ENCODE measurements at places on chromosomes 7 and 10.

GRCh38 chr10:16384021-16384420, 52.8 kb upstream of the PTER start:
- DNase-seq = no peak

DNA sequence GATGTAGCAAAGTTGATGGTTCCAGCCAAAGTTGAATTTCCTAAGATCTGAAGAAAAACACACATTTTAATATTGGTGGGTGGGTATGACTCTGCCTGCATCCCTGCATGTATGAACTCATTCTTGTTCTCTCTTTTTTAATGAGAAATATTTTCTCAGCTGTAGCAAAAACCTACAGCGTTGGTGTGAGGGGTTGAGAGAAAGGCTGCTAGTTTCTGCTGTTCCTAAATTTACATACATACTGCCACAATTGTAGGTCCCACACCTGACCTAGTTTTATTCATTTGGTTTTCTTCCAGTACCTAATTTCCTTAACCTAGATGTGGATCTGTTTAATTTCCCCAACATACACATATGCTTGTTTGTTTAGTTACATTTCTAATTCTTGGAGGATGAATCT, 4.6 kb downstream of the AGFG2 start:
- no peak for DNase-seq

GRCh38 chr10:72272689-72273409, 875 bp upstream of the DDIT4 start:
- no peak for DNase-seq

GRCh38 chr7:144109283-144109682, at the start of gene OR2A2:
Gene OR2A2 (plus strand): TSS chr7:144109583. CDS start chr7:144109583, 0 bp downstream.
- no peak for DNase-seq

- no peak for DNase-seq
These were observed 110.5 kb downstream of the FANK1 start for GRCh38 chr10:126006906-126007305.
